ENCODE measurements at places on chromosomes 12 and 14.

DNA sequence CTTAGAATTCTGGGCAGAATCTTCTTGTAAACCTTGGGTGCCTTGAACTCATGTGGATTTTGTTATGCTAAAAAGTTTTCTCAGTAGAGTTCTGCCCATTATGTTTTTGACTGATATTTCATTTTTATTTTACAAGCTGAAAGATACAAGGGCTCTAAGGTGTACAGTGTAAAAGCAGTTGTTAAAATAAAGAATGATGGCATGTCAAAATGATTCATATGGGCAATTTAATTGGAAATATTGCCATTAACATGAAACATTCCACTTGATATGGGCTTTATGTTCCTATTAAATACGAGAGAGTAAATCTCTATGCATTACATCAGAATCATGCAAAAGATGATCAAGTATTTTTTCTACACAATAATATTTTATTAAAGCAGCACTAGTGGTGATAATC, 295.1 kb upstream of the ATP2B1 start:
- DNase-seq = no peak

DNA sequence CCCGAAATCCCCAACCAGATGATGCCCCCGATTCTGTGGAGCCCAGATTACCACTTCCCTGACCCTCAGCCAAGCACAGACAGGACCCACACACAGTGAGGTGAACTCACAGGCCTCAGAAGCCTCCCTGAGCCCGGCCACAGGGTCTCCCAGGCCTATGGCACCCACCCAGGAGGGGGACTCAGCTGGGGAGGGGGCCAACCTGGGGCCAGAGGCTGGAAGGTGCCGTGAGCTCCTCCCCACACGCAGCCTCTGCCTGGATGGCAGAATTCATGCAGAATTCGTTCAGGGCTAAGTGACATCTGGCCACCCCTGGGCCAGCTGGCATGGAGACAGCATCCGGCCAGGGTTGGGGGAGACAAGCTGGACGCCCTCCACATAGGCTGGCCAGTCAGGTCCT, 11.8 kb downstream of the TMEM179 start:
- DNase-seq = no peak

DNA sequence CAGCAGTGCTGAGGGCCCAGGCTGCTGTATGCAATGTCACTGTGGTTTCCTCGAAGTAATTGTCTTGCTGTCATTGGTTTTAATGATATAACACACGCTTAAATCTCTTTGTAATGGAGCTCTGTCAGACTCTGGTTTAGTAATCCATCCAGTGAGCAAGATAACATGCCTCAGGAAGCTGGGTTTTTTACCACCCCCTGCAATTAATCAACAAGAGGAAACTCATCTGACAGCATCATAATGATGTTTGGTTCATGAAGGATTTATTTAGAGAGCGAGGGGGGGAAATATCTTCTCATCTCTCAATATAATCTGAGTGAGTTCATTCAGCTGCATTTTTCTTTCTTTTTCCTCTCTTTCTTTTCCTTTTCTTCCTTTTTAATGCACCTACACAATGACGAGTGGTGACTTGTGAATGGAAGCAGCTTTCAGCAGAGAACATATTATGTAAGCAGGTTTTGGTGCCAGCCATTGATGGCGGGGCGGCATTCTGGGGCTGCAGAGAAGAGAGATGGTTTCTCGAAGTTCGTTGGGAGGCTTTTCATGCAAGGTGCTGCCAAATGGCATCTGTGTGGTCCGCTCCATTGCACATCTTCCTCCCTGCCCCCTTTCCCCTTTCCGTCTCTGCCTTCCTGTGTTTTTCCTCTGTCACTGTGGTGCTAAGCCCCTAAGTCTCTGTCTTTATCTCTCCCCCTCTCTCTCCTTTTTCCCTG, 6.7 kb downstream of the RPH3A start:
- DNase-seq = no peak

DNA sequence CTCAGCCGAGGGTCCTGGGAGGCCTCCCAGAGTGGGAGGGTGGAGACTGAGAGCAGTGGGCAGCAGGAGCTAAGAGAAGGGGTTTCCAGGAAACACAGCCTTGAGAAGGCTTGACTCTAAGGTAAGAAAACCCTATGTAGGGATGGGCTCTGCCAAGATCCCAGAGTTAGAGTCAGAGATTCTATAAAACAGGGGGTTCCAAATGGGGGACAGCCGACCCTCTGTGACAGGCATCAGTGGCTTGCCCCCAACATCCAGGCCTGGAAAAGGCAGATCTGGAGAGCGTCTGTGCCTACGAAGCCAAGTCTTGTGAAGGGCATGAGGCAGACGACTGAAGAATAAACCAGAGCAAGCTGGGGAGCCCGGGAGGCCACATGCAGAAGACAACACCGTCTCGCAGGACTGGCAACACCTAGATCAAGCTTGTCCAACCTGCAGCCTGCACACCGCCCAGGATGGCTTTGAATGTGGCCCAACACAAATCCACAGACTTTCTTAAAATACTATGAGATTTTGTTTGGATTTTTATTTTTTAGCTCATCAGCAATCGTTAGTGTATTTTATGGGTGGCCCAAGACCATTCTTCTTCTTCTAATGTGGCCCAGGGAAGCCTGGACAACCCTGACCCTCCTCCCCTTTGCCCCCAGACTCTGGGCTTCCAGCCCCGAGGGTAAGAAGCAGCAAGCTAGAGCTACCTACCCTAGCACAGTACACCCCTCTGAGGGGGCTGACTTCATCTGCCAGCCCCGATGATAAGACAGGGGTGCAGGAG, 42.1 kb downstream of the PRMT8 start:
- DNase-seq = no peak

- DNase-seq = no peak
Observed at GRCh38 chr14:62882967-62883366, 162.3 kb downstream of the KCNH5 start.

DNA sequence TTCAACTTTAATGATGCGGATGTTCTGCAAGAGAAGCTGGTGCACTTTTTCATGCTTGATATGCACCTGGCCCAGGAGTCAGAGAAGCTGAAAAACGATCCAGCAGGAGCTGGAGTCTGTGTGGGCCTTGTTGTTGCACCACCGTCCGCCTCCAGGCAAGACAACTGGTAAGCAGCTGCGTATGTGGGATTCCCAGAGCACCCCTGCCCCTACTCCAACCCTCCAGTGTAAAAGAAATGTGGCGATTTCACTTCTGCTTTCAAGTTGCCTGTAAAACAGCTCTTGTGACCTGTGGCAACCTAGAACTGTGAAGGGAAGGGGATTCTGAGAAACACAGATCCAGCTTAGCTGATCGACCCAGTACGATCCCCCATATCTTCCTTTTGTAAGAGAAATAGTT, 154.1 kb upstream of the PELI2 start:
- no peak for DNase-seq

- no peak for DNase-seq
Observed at GRCh38 chr14:62532181-62532580, 513.1 kb downstream of the KCNH5 start.

DNA sequence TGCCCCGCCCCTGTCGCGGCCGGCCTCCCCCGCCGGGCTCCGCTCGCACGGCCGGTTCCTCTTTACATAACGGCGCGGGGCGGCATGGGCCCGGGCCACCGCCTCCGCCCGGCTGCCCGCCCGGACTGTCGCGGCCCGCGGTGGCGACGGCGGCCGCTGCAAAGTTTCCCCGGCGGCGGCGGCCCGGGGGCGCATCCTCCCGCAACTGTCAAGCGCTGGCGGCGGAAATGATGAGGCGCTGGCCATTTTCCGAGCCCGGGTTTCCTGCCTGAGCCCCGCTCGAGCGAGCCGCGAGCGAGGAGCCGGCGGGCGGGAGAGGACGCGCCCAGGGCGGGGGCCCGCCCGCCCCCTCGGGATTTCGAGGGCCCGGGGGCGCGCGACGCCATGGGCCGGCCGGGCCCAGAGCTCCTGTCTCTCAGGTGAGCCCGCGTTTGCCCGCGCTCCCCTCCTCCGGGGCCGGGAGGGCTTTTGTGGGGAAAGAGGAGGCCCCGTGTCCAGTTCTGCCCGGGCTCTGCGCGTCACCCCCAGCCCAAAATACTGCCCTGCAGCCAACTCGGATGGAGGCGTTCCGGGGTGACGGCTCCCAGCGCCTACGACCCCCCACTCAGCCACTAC, at the start of gene SH2B3:
SH2B3 (plus strand) TSS at position 65 of the 615 bp plus-strand sequence. CDS start 12,223 bp downstream, outside the sequence.
- DNase-seq = no peak

GRCh38 chr12:91551242-91551641, 368.6 kb upstream of the DCN start:
- no peak for DNase-seq

DNA sequence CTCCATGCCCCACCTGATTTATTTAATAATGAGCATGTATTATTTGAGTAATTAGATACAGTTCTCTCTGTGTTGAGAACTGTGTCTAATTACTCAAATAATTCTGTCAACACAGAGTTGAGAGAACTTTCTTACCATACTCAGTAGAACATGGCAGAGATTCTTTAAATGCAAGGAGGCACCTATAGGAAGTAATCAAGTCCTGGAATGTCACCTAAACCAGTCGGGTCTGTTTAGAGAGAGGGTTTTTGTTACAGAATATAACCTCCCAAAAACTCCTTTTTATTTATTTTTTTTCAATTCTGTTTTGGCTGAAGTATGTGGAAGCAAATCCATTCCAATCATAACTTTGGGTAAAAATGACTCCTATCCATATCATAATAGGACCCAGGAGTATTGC, 37.5 kb upstream of the CIT start:
- no peak for DNase-seq

GRCh38 chr12:94186278-94187241, 38.2 kb downstream of the PLXNC1 start:
- DNase-seq = peak; percentile 18

DNA sequence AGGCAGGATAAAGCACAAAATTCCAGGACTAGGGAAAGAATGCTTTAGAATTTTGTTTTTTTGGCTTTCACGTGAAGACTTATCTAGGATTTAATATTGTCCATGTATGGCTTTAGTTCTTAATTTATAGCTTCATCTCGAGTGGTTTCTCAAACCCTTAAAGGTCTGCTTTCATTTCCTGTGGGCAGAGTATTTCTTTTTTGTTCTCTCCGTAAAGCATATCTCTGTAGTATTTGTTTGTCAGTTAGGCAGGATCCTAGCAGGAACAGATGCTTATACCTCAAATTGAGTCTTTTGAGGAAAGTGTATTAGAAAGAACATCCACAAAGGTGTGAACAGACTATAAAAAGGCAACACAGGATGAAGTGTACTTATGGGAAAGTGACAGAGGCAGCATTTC, 697.1 kb upstream of the SEL1L start:
- no peak for DNase-seq

DNA sequence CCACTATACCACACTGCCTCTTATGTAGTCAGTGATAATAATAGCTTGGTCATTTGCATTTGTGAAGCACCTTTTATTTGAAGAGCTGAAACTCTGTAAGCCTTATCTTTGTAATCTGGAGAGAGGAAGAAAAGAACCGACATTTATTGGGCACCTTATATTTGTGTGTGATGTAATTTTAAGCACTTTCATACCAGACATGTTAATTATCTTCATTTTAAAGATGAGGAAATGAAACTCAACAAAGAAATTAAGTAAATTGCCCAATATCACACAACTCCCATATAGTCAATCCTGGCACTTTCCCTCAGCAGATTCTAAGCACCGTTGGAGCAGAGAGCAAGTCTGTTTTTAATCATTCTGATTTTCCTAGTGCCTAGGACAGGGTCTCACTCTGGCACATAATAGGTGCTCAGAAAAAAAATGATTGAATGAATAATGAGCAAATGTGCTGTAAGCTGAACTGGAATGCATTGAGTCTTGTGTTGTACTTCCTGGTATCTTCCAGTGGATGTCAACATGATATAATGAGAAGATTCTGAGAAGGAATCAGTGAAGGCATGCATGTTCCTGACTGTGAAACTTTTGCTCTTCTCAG, 418.9 kb downstream of the ZFP36L1 start:
- no peak for DNase-seq

DNA sequence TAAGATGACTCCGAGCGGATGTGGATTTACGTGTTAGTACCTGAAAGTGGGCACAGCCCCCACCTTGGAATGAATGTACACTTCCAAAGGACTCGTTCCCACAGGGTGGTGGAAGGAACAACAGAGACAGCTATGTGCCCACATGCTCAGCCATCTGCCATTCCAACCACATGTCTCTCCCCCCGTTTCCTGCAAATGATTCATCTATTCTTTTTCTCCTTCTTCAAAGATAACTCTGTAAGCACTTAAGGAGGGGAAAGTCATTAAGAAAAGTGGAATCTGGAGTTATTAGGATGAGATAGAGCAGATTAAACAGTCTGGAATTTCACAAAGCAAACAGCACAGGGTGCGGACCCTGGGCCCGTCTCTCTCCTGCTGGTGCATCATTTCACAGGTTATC, 18.5 kb upstream of the DUSP6 start:
- peak; percentile 74 for DNase-seq

DNA sequence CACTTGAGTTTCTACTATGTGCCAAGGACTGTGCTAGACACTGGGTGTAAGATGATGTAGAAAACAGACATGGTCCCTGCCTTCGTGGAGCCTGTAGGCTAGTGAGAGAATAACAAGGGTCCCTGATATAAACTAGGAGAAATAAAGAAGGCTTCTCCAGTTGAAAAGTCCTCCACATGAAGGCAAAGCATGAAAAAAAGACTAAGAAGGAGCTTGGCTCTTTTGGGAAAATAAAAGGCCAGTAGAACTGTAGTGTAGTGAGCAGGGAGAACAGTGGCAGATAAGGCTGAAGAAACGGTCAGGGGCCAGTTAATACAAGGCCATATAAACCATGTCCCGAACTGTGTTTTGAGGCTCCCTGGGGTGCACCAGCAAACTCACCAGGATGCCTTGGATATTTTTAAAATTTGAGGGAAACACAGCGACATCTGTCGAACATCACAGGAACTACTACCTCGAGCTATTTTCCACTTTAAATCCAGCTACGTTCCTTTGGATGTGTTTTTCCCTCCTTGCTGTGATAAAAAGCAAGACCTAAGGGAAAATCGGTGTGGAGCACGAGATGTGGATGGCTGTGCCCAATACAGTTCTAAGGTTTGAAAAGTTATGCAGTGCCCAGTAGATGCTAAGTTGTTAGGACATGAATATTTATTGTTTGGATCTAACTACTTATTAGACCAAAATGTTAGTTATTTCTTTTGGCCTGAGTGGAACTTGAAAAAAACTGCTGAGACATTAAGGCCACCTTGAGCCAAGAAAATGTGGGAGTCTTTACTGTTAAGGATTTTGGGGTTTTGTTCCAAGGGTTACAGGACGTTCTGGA, 8.5 kb upstream of the CFL2 start:
- DNase-seq = no peak

DNA sequence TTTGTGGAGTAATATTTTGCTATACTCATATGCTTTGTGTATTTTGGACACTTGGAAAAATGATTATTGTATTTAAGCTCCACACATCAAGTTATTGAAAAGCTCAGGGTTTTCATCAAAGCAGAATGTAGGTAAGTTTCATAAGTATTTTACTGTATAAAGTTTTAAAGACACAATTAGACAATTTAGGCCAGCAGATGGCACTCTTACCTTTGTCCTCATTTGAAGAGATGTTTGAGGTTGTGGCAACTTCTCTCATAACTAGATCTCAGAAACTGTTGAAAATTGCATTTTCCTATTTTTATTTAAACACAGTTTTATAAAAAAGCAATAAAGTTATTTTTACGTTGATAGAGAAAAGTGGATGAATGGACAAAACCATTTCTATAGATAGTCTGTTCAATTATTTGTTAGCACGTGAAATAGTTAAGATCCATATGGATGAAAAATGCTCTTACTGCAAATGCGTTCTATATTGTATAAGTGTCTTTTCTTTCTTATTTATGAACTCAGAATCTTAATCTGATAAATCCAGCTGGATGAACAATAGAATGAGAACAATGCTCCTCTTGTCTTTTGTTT, 300.0 kb downstream of the AEBP2 start:
- peak; percentile 14 for DNase-seq
